AG04449 (cell line): ENCODE measurements at places on chromosomes 12 and 14.

DNA sequence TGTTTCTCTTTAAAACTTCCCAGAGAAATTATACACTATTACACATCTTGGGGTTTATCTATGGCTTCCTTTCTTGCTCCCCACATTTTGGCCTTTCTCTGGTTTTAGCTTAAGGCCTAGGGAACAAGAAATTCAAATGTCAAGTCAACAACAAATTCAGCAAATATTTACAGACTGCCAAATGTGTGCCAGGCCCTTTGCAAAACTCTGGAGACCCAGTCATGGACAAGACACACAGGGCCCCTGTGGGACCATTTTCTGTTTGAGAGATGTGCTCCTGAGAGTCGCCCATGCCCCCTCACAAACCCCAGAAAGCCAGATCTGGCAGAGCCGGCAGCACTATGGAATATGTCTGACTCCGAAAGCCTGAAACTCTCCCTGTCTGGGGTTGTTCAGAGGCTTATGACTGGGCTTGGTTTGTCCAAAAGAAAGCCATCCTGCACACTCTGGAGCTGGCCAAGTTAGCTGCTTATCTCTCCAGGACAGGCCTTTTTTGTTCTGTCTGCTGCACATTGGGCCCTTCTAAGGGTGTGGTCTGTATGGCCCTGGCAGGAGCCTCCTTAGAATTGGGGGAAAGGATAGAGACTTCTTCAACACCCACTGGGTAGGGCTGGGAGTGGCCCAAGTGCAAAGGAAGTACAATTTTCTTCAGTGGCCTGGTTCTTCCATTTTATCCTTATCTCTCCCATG lies 1.1 kb upstream of the KRT3 start:
- no peak for DNase-seq

DNA sequence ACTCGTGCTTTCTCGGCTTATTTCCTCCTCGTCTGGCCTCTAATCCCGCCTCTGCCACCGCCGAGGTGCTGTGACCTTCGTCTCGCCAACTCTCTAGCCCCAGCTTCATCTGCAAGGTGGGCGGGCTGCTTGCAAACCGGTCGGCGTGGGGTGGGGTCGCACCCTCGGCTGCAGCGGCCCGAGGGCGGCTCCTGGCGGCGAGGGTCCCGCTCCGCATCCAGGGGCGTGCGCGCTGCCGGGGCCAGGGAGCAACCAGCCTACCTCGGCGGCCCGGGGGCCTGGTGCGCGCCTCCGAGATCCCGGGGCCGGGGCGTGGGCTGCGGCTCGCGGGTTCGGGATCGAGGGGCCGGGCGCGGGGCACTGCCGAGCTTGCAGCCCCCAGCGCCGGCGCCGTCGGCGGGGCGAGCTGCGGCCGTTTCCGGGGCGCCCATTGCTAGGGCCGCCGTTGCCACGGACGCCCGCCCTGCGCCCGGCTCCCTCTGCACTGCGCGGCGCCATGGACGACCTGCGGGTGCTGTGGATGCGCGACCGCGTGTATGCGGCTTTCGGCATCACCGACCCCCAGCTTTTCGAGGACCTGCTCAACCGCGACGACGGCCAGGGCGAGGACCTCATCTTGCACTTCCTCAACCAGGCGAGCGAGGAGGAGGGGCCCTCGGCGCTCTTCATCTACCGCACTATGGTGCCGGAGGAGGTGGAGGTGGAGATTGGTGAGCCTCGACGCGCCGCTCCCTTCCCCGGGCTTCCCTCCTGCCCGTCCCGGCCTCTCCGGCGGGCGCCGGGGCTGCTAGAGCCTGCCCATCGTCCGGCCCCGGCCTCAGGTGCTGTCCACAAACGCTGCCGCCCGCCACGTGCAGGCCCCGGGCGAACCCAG lies at the start of gene DNAH10:
Gene DNAH10 (plus strand): TSS at position 461 of the 874 bp plus-strand sequence. CDS start 36 bp downstream, at position 497.
- DNase-seq: no peak

GRCh38 chr12:2417481-2418160 lies 364.8 kb downstream of the CACNA1C start:
- DNase-seq: no peak

GRCh38 chr14:20684662-20685456 lies 499 bp downstream of the RNASE4 start:
- no peak for DNase-seq

DNA sequence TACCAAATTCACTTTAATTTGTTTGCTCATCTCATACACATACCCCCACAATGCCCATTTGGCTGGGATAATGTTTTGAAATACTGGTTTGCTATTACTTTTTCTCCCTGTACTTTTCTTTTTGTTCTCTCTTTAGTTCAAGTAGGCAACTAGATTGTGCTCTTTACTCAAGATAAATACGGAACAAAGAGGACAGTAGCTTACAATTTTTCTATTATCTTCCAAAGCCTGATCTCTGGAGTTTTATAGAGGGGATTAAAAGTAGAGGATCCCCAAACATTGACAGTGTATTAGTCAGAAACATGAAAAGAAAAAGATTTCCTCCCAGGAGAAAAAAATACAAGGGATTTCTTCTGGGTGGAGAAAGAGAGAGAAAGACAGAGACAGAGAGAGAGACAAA lies 102.1 kb upstream of the FSCB start:
- DNase-seq: no peak

GRCh38 chr14:80754696-80755095 lies 186.8 kb downstream of the CEP128 start:
- no peak for DNase-seq

DNA sequence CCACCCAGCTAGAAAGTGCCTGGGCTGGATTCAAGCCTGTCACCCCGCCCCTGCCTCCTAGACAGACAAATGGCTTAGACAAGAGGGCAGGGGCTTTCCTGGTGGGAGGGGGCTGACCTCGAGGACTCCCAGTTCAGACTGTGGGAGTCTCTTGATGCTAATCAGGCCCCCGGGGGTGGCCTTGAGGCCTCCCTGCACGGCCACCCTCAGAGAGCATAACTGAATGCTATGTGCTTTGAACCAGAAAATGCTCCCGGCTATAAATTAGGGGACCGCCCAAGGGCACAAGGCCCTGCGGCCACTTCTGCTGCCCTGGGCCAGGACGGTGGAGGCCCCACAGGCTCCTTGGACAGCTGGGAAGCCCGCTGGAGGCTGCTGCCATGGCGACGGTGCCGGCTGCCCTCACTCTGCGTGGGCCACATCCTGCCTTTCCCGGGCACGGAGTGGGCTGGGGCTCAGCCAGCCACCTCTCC lies 111.0 kb upstream of the NCOR2 start:
- DNase-seq: no peak

- no peak for DNase-seq
Measured at GRCh38 chr12:87981495-87981894, 47.7 kb downstream of the C12orf50 start.

GRCh38 chr12:64385468-64385867 lies 5.1 kb downstream of the C12orf56 start:
- DNase-seq: no peak

DNA sequence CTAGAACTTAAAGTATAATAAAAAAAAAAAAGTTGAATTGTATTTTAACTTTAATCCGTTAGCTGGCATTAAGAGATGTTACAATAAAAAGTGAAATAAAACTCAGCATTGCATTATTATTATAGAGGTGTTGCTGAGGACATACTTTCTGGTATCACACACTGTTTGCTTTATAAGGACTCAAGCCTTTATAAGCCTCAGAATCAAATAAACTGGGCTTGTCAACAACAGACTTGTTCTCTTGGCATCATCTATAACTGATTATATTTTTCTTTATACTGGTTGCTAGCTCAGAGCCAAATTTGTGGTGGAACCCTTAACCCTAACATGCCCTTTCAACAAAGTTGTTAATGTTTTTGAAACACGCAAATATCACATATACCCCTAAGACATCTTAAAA lies 62.3 kb downstream of the DDHD1 start:
- DNase-seq: no peak

DNA sequence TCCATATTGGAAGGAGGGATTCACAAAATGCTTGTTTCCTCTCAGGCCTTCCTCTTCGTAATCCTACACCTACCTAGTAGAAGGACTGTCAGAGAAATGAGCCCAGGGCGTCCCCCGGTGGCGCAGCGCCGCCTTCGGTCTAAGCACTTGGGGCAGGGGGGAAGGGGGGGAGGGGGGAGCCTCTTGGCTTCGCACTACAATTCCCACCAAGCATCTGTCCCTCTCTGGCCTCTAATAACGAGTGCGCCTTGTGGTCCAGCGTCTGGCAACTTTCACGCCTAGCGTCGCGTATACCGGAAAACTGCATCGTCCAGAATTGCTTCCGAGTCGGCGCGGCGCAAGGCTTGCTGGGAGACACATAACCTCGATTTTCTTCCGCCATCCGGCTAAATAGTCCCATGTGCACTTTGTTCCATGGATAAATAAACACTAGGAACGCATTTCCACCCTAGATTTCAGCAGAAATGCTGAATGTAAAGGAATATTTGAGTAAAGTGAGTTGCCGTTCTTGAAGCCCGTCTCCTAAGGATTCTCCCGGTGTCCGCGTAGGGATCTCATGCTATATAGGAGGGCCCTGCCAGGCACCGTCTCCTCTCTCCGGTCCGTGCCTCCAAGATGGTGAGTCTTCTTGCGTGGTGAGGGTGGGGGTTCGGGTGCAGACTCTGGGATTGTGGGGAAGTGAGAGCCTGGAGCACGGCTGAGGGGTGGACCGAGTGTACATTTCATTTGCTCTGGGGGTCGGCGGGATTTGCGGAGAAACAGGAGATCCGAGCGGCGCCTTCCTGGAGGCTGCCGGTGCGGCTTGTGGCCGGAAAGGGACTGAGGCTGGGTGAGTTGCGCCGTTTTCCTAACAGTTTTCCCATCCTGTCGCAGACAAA lies at the start of gene RPS26:
Gene RPS26 (plus strand): TSS at position 367 of the 878 bp plus-strand sequence. CDS start 249 bp downstream, at position 616.
- DNase-seq: peak; percentile 96

DNA sequence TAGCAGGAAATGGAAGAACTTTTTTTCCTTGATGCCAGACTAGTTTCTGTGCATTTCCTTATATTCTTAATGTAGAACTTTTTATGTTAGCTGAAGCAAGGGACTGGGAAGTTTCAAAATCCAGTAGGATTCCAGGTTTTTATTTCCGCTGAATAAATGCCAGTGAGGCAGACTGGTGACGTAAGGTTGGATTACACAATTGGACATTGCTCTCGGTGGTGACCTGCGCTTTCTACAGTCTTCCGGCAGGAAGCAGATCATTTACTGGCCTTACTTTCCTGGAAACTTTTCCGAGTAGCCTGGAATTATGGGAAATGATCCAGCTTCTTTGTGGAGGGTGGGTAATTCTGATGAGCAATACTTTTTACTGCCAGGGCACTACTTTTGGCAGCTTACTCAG lies 3.6 kb downstream of the IFT43 start:
- DNase-seq: no peak

DNA sequence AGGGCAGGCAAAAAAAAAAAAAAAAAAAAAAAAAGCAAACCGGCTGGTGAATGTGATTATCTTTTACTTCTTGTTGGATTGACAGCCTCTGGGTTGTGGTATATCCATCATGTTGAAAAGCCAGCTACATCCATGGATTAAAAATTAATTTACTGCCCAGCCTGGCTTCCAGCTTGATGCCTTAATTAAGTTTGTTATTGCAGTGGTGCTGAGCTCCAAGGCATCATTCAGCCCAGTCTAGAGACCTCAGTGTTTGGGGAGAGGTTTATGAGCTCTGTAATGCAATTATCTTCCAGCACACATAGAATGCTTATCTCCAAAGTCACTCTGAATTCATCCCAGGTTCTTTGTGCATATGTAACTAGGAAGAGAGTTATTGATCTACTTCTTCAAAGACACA lies 114.8 kb downstream of the RIMBP2 start:
- no peak for DNase-seq

DNA sequence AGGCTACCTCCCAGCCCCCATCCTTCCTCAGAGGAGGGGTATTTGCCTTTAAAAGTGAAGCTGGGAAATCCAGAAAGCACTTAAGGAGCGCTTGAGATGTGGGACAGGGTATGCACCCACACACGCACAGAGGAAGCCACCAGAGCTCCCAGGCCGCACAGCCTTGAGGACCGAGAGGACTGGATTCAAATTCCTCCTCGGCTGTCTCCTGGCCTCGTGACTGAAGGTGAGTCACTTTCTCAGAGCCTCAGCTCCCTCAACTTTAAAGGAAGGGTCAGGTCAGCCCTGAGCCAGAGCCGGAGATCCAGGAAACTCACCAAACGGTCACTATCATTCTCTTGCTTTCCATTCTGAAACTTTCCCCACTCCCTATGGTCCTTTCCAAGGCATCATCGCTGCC lies 37.6 kb downstream of the BCL11B start:
- DNase-seq: no peak

GRCh38 chr12:82223426-82223825 lies 134.8 kb downstream of the CCDC59 start:
- no peak for DNase-seq

- no peak for DNase-seq
Measured at GRCh38 chr12:119679490-119679889, 11.6 kb downstream of the PRKAB1 start.

- no peak for DNase-seq
Measured at GRCh38 chr12:49678711-49679110, 28.5 kb downstream of the FMNL3 start.

DNA sequence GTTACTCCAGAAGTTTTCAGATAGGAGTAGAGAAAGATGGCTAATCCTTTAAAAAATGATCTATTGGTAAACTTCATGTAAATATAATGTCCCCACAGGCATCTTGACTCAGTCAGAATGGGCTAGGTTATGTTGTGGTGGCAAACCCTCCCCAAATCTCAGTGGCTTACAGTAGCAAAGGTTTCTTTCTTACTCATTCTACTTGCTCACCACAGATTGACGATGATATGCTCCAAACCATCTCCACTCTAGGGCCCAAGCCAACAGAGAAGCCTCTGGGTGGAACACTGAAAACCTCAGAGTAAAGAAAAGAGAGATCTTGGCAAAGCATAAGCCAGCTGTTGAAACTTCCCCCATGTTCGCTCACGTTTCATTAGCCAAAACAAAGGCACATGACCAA lies 146.4 kb downstream of the EMP1 start:
- no peak for DNase-seq
